GM04504 (cell line): ENCODE measurements at places on chromosomes 3 and 15.
A peak's percentile ranks its signal among the peaks of the same experiment; 100 is the strongest.

- DNase-seq = peak; percentile 91
Observed at GRCh38 chr3:115239717-115240116, 92.6 kb upstream of the ZBTB20 start.

GRCh38 chr3:69273896-69274295 is 112.0 kb downstream of the FRMD4B start:
- no peak for DNase-seq

GRCh38 chr3:172341482-172342059 is 106.7 kb downstream of the GHSR start:
- no peak for DNase-seq

GRCh38 chr3:52525680-52526561 is 7.7 kb downstream of the NT5DC2 start:
- no peak for DNase-seq

GRCh38 chr3:165729756-165730155 is 107.5 kb downstream of the BCHE start:
- no peak for DNase-seq

DNA sequence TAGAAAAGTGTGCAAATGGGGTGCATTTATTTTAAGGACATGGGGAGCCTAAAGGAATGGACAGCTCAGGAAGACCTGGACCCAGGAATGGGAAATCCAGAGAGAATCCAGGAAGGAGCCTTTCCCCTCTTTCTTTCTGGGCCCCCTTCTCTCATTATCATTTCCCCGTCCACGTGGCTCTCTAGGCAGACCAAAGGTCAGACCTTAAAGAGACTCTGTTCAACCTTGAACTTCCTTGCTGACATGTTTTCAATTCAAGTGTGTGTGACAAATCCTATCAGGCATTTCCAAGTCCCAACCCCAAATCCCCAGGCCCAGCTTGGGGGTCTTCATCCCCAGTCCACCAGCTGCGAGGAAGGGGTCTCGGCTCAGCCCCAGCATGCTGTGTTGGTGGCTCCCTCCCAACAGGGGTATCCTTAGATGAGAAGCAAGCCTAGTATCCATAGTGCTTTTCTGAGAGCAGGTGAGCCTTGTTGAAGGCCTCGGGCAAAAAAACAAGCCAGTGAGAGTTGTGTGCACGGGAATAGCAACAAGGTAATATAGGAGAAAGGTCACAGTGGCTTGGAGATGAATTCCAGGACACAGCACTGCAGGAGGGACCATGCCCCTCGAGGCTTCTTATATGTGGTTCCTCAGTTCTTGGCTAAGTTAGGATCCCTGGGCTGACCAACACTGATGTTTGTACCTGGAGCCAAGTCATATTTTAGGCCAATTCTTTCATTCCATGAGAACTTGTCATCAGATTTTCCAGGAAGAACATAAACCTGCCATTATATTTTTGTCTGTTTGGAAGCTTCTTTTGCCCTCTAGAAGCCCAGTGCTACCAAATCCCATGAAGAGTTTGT is 130.0 kb downstream of the ASB7 start:
- peak; percentile 74 for DNase-seq

- DNase-seq = no peak
Observed at GRCh38 chr3:173402656-173403055, 5.1 kb downstream of the NLGN1 start.

- no peak for DNase-seq
Observed at GRCh38 chr15:78034495-78035191, 42.9 kb downstream of the TBC1D2B start.

GRCh38 chr3:14220933-14221332 is 42.3 kb downstream of the LSM3 start:
- DNase-seq = no peak

DNA sequence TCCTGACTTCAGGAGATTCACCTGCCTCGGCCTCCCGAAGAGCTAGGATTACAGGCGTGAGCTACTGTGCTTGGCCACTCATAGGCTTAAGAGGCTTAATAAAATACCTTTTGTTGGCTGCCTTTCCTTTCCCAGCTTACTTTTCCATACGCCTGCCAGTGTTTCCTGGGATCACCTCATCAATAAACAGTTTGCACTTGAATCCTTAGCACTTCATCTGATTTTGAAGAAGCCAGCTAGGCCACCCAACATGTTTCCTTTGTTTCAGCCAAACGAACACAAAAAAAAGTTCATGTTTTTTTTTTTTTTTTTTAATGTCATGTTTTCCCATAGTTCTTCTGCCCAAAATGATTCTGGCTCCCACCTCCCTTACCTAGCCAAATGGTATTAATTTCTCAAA is 92.3 kb downstream of the RAP2B start:
- DNase-seq = no peak

GRCh38 chr3:73511571-73512525 is 112.9 kb downstream of the PDZRN3 start:
- DNase-seq = no peak

GRCh38 chr3:108223928-108224327 is 1.7 kb upstream of the IFT57 start:
- DNase-seq = no peak

GRCh38 chr15:57323806-57324589 is 52.3 kb upstream of the CGNL1 start:
- no peak for DNase-seq
